Esophagus mucosa (tissue), 1 donor: ENCODE measurements at places on chromosomes 3 and 15. TPM values are rescaled to one million over a fixed set of nuclear protein-coding genes. Genes with fewer than 3 reads are reported as not detected.

DNA sequence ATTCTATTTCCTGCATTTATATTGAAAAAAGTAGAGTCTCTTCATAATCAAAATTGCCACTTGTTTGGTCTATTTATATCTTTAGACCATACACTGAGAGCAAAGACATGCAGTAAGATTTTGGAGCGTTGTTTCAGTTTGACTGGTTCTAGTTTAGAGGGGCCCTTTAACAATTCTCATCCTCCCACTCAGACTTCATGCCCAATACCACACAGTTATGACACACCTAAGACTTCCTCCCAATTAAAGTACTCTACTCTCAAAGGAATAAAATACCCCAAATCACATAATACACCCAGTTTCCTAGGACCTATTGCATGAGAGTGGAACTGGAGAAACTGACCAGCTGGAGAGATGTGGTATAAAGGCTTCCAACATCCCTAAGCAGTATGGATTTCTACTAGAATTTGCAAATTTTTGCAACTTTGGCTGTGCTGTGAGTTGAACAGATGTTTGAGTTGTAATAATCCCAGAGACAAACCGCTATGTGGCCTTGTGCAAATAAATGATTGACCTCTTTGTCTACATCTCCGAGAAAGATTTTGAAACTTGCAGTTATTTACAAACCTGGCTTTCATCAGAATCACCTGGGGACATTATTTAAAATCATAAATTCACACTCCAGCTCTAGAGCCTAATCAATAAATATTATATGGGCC is 170.0 kb upstream of the ROBO2 start:
- no peak for ATAC-seq

DNA sequence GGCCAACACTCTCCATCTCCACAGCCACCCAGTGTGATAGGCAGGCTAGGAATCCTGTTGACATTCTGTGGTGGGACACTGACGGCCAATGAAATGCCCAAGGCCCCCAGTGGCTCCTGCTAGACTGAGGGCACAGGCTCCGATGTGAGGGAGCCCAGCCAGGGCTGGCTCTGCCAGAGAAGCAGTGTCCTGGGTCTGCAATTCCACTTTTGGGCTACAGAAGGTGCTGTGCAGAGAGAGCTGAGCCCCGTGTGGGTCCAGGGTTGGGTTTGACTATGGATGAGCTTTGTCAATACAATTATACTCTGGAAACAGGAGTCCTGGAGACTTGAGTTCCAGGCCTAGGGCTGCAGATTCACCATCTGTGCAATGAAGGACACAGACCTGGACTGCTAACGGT is 55.7 kb upstream of the TMEM115 start:
- ATAC-seq: no peak

The FOXB1 gene
- not detected for total RNA-seq

The IQCF5 gene
- not detected for total RNA-seq
